ENCODE measurements at places on chromosomes 2 and 18. TPM values are rescaled to one million over a fixed set of nuclear protein-coding genes. Genes with fewer than 3 reads are reported as not detected.

DDX1 gene
- total RNA-seq = 48.1 TPM

CPO gene
- total RNA-seq = not detected

RFTN2 gene
- 10.8 TPM for total RNA-seq

RAD51AP2 gene
- total RNA-seq = 0.25 TPM

SERPINB11 gene
- 8.6 TPM for total RNA-seq

EVA1A gene
- total RNA-seq = not detected

DNA sequence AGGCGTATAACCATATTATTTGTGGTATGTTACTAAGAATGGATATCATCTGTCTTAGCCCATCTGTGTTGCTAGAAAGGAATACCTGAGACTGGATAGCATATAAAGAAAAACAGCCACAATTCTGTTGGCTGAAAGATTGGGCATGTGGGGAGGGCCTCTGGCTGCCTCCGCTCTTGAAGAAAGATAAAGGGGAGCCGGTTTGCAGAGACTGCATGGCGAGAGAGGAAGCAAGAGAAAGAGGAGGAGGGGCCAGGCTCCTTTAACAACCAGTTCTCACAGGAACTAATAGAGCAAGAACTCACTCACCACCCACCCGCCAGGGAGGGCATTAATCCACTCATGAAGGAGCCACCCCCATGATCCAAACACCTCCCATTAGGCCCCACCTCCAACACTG, 29.2 kb upstream of the UXS1 start:
- no peak for DNase-seq

- DNase-seq = no peak
These were observed 75.4 kb upstream of the HDAC4 start for GRCh38 chr2:239476029-239476756.

DNA sequence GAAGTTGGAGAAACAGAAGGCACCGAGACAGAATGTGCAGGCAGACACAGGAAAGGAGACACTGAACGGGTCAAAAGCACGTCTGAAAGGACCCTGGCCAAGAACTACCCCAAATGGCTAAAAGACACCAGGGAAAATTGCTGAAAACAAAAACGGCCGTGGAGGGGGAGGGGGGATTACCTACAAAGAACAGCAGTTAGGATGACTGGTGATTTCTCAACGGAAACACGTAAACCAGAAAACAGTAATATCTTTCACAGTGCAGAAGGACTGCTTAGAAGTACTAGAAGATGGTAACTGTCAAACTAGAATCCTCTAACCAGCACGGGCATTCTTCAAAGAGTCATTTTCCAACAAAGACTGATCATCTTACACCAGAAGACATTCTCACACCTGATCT, 142.6 kb downstream of the HDAC4 start:
- no peak for DNase-seq

GRCh38 chr18:13179566-13180113, 38.9 kb upstream of the LDLRAD4 start:
- no peak for DNase-seq

- no peak for DNase-seq
These were observed 219.2 kb downstream of the SRBD1 start for GRCh38 chr2:45391866-45392265.

DNA sequence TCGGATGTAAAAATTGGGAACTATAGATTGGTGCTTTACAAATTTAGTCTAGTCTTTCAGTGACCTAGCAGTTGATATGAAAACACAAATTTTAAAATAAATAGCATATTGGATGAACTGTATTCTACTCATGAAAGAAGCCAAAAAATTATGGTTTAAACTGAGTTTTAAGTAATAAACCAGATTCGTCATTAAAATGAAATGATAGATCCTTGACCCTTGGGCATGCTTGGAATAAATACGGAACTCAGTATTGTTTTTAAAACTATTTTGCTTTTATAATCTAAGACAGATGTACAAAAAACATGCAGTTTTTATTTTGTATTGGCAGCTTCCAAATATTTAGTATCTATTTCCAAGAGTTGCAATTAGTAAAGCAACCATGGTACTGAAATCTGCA, 34.6 kb upstream of the TBR1 start:
- DNase-seq = no peak

- DNase-seq = no peak
These were observed 266.3 kb upstream of the SLC14A2 start for GRCh38 chr18:45349019-45349418.

DNA sequence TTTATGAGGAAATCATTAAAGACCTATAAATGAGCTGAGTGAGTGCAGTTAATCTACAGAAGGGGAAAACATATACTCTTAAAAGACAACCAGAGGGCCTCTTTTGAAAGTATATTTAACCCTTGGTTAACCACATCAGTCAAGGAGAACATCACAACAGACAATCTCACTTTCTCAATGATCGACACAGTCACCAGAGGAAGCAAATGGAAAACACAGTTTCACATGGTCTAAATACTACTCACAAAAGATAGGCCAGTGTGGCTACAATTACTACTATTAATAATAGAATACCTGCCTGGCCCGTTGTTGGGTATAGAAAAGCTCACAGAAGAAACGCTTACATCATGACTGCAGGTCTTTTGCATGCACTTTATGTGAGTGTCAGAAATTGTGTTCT, 426.2 kb downstream of the NCKAP5 start:
- DNase-seq = no peak

- DNase-seq = no peak
These were observed 537.9 kb upstream of the LRATD1 start for GRCh38 chr2:14094592-14094991.

DNA sequence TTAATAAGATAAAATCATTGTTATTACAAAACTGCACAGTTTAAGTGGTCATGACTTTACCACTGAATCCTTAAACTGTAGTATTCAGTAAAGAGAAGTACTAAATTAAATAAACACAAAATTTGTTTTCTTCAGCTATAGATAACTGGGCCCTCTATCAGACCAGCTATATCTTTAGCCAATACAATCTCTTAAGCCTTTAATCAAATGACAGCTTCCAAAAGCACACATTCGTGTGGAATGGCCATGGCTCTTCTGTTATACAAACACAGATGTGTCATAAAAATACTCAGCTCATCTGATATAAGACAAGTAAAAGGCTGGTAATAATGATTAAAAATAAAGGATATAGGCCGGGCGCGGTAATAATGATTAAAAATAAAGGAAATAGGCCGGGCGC, 57.6 kb upstream of the CDKL4 start:
- DNase-seq = no peak

DNA sequence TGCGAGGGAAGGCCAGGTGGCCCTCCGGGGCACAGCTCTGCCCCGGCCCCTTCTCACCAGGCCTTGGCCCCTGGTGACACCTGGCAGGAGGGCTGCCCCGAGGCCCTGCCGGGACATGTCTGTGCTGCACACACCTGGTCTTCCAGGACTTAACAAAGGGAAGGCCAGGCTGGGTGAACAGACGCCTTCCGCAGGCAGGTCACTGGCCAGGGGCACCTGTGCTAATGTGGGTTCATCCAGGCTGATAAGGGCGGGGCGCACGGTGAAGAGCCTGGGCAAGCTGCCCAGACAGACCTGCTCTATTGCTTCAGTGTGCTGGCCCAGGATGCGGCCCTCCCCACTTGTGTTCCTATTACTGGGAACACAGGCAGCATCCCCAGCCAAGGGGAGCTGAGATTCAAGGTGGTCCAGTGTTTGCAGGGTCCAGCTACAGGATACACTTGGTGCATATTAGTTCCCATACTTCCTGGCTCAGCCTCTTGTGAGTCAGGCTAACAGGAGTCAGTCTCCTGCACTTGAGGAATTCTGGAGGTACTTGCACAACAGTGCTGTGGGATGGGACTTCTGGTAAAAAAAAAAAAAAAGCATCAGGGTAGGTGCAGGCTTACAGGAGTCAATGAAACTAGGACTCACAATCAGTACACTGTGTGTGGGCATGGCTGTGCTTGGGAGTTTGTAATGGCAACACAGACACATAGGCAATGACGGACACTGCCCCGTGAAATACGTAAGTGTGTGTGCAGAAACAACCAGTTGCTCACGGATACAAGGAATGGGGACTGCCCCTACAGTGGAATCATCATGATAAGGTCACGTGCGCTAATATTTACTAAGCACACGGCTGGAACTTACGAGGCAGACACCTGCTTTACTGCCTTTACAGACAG, 261.4 kb downstream of the TWIST2 start:
- DNase-seq = no peak

- DNase-seq = no peak
These were observed 17.0 kb downstream of the KCNK3 start for GRCh38 chr2:26709323-26710110.

GRCh38 chr2:45889053-45889452, 237.6 kb downstream of the PRKCE start:
- DNase-seq = no peak

- no peak for DNase-seq
These were observed 14.2 kb downstream of the CAPG start for GRCh38 chr2:85395912-85396475.

- no peak for DNase-seq
These were observed 76.3 kb downstream of the CLHC1 start for GRCh38 chr2:55155764-55156281.

- no peak for DNase-seq
These were observed 5.1 kb downstream of the TIMM21 start for GRCh38 chr18:74153377-74153776.

- no peak for DNase-seq
These were observed 95.0 kb downstream of the DGKD start for GRCh38 chr2:233449081-233449901.

- no peak for DNase-seq
These were observed 186.4 kb downstream of the ANAPC1 start for GRCh38 chr2:111697560-111697959.

DNA sequence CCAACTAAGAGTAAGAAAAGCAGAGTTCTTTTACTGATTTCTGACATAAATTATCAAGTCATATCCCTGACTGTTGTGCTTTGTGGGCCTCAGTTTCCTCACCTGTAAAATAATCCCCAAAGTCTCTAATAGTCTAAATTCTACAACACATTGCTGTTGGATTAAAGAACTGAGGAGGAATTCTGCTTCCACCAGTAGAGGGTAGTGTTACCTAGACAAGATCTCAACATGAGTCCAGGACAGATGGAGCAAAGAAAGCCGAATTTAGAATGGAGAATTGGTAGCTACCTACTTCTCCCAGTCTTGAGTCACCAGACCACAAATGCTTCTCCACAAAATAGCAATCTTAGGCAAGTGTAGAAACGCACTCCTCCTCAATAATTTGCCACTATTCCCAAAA, 462.5 kb upstream of the FSHR start:
- no peak for DNase-seq

- no peak for DNase-seq
These were observed 71.1 kb downstream of the RFTN2 start for GRCh38 chr2:197604117-197604860.

Data from vagina (tissue), 2 donors.